Activated B cell treated with CpG ODN at 0.5 μM for 24 hours (primary cell): ENCODE measurements at places on chromosomes 6 and 20.

DNA sequence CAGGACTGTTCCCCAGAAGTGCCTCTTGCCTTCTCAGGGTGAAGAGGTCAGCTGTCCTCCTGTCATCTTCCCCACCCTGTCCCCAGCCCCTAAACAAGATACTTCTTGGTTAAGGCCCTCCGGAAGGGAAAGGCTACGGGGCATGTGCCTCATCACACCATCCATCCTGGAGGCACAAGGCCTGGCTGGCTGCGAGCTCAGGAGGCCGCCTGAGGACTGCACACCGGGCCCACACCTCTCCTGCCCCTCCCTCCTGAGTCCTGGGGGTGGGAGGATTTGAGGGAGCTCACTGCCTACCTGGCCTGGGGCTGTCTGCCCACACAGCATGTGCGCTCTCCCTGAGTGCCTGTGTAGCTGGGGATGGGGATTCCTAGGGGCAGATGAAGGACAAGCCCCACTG, 9.8 kb downstream of the PI16 start:
- no peak for DNase-seq

GRCh38 chr6:15247500-15248450, 1.9 kb downstream of the JARID2 start:
- DNase-seq: peak; percentile 62

- DNase-seq: no peak
Measured at GRCh38 chr6:167990016-167990945, 7.2 kb upstream of the KIF25 start.

DNA sequence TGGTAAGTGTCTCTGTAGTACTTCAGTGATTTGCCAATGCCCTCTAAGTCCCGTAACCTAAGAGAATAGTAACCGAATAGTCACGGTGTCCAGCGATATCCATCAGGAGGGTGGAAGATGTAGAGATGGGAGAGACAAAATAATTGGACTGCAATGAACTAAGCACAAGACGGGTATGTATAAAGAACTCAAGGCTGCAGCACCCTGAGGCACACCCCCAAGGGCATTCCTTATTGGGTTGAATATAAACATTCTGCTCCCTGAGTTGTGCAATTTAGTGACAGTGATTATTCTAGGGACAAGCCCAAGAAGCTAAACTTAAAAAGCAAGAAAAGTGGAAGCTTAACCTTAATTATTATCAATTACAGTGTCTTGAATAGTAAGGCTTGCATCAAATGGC, 14.6 kb downstream of the DST start:
- DNase-seq: no peak

DNA sequence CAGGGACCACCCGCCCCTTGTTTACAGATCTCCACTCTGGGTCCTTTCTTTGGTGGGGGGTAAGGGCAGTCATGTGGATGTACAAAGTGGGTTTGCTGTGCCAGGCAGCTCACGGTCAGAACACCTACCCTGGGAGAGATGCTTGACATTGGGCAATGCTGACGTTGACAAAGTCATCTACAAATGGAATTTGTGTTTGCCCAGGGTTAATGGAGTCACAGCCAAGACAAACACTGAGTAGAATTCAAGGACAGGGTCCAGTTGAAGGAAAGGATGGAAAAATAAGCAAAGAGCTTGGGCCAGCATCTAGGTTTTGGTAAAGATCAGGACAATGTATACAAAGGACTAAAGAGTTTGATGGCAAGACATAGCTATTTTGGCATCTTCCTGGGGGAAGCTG, 54.7 kb downstream of the MOCS1 start:
- DNase-seq: no peak

- no peak for DNase-seq
Measured at GRCh38 chr6:131683479-131683878, 17.7 kb downstream of the OR2A4 start.

DNA sequence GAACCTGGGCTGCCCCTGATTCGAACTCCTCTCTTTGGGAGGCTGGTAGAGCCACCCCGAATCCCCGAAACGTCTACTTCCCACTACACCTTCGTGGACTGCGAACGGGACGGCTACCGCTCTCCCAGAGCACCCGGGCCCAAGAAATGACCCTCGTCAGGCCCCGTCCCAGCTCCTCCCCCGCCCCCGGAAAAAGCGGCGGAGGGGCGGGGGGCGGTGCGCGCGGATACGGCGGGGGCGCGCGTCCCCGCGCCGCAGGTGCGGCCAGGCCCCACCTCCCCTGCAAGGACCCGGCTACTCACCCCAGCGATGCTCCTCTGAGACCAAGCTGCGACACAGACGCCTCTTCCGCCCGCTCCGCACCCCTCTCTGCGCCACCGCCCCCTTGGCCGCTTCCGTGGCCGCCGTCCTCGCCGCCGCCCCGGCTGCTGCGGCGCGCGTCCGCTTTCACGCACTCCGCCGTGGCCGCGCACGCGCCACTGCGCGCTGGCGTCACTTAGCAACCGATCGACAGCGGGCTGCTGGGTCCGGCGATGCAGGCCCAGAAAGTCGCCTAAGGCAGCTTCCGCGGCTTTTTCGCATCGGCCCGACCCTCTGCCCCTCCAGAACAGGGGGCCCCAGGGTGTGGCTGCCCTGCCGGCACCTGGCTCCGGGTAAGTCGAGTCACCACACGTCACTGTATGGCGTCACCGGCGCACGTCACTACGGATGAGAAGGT, at the start of gene BTBD9:
BTBD9 (minus strand) TSS at position 432 of the 718 bp plus-strand sequence.
- peak; percentile 92 for DNase-seq

DNA sequence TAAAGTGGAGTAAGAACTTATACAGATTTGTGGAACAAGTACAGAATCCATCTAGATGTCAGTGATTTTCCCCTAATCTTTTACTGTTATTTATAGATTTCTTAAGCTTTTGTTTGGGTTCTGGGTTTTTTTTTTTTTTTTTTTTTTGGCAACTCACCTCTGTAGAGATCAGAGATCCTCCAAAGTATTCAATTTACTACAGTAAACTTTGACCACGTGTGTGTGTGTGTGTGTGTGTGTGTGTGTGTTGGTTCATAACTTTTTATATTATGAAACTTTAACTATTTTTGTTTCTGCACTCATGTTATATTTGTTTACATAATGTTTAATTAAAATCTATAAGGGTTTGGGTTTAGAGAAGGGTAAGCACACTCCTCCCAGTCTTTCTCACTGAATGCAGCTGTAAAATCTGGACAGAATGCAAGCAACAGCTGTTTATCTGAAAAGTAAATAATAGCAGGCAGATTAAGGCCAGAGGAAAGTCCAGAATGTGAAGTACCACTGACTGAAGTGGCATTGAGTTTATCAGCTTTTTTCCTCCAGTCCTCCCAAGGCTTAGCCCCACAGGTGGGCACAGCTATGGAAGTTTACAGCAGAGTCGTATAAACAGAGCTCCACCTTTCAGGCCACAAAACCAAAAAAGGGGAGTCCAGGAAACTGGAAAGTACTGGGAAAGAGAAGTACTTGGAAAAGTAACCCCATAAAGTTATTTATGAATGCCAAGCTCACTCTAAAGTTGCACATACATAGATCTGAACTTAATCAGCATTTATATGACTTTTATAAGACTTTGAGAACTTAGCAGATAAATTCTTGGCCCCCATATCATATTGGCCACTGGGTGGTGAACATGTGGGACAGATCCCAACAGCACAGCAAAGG, 43.0 kb upstream of the CD2AP start:
- no peak for DNase-seq

DNA sequence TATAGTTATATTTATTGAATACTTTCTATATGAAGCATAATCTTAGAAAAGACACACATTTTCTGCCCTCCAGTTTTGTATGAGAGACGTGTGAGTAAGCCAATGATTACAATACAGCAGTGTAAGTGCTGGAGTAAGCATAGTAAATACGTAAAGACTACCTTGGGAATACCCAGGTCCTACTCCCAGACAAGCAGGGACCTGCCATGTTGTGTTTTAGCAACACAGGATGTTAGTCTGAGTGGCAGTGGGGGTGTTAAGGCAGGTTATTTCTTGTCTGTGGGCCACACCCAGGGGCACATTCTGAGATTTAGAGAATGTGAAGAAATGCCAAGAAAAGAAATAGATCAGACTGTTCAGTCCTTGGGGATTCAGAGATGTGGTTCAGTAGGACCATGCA, 34.3 kb upstream of the RNF144B start:
- no peak for DNase-seq

DNA sequence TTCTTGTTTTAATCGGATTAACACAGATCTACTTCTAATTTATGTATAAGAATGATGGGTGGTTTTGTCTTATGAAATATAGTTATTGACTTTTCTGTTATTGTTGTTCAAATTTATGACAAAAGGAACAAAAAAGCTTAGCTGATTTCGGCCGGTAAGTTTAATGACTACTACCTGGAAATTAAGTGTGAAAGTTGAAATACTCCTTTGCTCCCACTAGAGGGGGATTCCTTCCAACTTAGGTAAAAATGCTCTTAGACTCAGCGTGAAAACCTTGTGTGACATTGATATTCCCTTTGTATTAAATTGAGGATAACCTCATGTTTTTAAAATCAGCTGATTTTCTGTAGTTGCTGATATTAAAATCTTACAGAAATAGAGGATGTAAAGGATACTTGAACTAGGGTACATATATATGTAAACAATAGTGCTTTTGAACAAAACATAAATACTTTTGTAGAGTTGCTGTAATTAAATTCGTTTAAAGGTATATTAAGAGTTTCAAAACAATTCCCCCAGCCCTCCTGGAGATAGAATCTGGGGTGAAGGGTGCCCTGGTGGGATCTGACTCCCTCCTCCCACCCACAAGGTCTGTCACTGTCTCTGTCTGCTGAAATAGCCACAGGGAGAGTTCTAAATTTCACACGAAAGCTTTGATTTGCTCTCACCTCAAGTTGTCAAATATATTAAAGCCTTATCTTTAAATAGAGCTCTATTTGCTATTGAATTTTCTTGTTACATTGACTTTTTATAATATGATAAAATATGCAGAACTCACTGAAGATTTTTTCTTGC, 257.5 kb downstream of the ARID1B start:
- no peak for DNase-seq

DNA sequence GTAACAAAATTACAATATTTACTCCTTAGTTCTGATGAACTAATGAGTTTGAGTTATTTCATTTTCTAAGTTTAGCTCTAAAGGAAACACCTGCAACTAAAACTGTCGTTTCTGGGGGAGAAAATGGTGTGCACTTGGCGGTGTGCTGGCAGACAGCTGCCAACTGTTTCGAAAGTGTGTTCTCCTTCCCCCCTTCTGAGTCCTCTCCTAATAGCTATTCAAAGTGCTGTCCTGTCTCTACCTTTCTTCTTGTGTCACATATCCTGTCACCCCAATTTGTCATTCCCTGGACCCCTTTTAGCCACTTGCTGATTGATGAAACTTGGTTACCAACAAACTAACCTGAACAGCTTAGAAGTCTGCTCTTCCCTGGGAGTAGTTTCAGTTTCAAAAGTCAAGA, 4.9 kb upstream of the UBE2J1 start:
- DNase-seq: no peak

DNA sequence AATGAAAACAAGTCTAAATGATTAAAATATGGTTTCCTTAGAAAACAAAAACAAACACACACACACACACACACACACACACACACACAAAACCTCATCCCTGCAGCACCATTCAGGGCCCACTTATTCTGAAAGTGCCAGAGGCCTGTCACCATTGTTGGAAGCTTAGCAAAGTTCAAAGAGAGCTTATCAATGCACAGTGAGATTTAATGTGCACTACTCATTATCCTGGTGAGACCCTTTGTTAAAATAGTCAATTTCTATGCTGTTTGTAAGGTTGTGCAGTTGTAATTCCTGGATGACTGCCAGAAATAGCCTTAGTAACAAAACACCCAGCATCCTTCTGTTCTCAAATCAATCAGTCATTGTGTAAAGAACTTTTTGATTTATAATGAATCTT, 482.9 kb downstream of the GRIK2 start:
- no peak for DNase-seq

DNA sequence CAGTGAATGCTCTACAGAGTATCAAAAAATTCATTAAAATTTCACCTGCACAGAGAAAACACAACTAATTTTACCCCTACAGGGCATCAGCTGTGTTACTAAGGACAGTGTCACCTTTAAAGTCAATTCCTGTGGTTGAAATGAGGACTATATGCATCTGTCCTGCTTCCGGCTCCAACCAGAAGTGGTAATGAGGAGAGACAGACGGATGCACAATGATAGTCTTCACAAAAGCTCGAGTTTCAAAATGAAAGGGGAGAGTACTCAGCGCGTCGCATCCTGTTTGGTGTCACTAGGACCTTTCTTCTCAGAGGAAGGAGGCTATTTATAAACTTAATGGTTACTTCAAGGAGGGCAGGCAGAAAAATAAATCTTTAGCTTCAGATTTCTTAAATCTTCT, 86.5 kb downstream of the LYRM4 start:
- DNase-seq: no peak

- no peak for DNase-seq
Measured at GRCh38 chr6:35757456-35758123, 18.8 kb upstream of the CLPSL2 start.

DNA sequence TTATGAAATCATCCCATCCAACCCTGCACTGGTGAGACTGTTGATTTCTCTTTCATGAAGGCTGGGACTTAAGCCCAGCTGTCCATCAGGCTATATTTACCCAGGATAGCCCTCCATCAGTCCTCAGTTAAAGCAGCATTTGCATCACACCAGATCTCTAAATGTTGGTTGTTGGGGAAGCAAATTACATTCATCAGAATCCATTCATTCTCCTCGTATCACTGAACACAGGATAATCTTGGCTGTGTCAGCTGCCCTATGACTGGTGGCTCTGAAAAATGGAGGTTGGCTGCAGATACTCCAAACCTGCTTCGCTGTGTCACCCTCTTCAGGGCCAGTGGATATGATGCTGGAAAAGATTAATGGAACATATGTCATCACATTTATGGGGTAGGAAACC, 718.3 kb downstream of the KIF16B start:
- DNase-seq: no peak

- no peak for DNase-seq
Measured at GRCh38 chr6:72702421-72702820, 80.6 kb downstream of the KCNQ5 start.

DNA sequence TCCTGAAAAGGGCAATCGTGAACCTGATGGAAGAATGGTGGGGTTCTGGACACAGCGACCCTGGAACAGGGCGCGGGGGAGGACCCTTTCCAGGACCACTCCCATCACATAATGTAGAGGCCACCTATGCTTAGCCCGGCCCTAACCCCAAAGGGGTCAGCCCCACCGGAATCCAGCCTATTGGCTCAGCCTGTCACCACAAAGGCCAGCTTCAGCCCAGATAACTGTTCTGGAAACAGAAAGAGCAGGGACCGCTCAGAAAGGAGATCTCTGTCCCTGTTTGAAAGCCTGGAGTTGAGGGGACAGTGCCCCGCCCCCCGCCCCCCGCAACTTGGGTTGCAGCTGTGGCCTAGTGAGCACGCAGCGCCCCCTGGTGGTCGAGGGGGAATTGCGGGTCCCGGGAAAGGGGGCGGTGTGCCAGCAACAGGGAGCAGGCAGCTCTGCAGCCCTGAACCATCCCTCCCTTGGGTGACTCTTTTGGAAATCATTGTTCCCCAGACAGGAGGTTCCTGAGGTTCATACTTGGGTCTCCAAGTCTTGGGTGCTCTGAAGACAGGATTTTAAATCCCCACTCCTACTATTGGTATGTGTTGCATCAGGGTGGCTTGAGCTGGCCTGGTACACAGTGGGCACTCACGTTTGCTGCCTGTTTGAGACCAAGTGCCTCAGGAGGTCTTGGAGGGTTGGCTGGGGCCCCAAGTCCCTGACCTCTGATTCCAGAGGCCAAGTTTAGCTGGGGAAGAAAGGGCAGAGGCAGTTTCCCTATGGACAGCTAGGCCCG, 1.5 kb downstream of the SIGLEC1 start:
- DNase-seq: peak; percentile 65

GRCh38 chr20:61864481-61864880, 201.2 kb downstream of the TAF4 start:
- no peak for DNase-seq

GRCh38 chr6:150631984-150632642, 32.4 kb downstream of the PLEKHG1 start:
- no peak for DNase-seq

GRCh38 chr6:38187325-38187724, 367.8 kb downstream of the ZFAND3 start:
- DNase-seq: no peak
